ENCODE measurements at places on chromosomes 5 and 9.

GRCh38 chr5:4156889-4157288, 561.3 kb downstream of the IRX1 start:
- no peak for DNase-seq

DNA sequence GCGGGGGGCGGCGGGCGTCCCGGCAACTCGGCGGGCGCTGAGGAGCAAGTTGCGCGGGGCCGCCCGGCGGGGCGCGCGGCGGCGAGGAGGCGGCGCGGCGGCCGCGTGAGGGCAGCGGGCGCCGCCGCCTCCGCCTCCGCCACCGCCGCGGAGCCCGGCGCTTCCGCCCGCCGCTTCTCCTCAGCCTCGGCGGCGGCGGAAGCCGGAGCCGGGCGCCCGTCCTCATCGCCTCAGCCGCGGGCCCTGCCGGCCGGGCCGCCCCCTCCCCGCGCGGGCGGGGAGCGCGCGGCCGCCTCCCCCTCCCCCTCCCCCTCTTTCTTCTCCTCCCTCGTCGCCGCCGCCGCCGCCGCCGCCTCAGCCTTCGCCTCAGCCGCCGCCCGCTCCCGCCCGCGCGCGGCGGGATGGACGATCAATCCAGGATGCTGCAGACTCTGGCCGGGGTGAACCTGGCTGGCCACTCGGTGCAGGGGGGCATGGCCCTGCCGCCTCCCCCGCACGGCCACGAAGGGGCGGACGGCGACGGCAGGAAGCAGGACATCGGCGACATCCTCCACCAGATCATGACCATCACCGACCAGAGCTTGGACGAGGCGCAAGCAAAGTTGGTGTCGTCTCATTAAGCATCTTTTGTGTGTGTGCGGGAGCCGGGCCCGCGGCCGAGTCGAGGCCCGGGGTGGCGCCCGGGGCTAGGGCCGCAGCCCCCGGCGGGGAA, at the start of gene PBX3:
TSS of gene PBX3 (plus strand) at position 321 of the 712 bp plus-strand sequence.
- no peak for DNase-seq

- DNase-seq, result no peak
Observed at GRCh38 chr9:129080298-129080600, 662 bp upstream of the DOLPP1 start.

- DNase-seq, result no peak
Observed at GRCh38 chr5:168295574-168296201, 4.2 kb downstream of the WWC1 start.

DNA sequence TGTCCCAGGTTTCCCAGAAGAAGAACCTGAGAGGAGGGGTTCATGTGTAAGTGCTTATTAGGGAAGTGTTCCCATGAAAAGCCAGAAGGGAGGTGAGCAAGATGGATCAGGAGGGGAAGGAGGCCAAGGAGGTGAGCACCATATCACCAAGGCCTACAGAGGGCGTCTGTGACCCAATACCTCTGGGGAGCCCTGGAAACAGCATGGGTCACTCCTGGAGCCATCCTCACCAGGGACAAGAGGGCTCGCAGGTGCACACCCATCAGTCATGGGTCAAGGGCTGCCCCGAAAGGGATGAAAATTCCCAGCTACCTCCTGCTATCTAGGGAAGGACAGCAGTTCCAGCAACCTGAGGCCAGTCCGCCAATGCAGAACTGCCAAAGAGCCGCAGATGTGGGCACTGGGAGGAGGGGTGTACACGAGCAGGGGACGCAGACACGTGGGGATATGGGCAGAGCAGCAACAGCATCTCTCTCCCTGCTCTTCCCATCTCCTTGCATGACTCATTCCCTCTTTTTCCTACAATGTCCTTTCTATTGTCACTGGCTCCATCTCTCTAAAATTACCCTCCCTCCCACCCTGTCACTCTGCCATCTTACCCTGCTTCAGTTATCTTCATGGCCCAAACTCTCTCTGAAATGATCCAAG, 167.6 kb upstream of the FSTL4 start:
- no peak for DNase-seq

GRCh38 chr5:98368141-98368540, 405.3 kb upstream of the RGMB start:
- no peak for DNase-seq

DNA sequence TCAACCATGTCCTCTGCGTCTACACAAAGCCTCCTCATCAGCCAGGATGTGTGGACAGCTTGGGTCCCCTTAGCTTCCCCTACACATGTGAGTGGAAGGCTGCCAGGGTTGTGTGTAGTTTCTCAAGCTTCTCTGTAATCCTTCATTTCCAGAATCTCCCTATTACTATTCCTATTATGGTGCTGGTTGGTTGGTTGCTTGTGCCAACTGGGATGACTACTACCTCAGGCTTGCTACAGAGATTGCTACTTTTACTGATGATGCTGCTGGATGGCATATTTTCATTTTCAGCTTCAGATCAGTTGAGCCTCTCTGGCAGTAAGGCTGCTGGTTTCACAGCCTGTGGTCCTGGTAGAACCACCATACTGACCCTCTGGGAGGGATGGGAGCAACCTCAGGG, 39.9 kb downstream of the ATG10 start:
- DNase-seq, result no peak

GRCh38 chr5:51396797-51397196, 13.5 kb downstream of the ISL1 start:
- DNase-seq, result no peak

DNA sequence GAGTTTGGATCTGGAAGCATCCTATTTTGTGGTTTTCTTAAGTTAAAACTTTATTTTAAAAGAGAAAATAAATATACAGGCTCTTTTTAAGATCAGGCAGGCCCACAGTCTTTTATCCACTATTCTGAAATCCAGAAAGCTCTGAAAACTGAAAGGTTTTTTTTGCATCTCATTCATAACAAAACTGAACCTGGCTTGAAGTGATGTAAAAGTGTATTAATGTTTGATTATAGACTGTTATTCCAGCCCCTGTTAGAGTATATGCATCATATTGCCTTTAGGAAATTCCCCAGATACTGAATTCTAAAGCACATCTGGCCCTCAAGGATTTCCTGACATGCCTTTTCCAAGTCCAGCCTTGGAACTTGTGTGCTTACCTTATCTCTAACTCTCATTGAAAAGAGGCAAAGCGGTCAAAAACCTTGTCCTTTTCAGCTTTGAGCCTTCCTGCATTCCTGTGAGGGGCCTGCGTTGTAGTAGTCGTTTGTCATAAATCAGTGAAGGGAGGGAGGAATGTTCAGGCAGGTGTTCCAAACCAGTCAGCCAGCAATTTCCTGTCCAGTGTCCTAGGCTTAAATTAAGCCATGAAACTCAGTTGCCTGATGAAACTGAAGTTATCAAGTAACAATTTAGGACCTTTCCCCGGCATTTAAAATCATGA, 110.4 kb downstream of the TLE4 start:
- DNase-seq, result no peak

GRCh38 chr5:122523776-122524175, 211.7 kb downstream of the SNCAIP start:
- DNase-seq, result no peak

DNA sequence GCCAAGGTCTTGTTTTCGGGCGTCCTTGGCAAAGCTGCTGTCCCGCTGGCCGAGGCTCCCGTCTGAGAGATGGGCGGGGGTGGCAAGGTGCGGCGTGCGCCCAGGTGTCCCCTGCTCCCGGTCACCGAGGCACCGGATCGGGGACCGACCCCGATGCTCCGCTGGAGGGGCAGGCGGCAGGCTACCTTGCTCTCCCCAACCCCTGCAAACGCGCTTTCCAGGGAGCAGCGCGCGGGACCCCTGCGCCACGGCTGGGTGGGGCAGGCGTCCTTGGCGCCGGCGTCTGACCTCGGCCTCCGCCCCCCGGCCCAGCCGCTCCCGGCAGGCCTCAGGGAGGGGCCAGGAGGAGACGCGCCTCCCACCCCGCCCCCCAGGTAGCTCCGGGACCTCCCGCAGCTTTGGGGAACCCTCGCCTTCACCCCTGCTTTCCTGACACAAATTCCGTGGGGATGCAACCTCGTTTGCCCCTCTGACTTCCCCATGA, 551 bp downstream of the N4BP3 start:
- no peak for DNase-seq

GRCh38 chr9:27491154-27491553, 32.9 kb upstream of the IFNK start:
- no peak for DNase-seq

DNA sequence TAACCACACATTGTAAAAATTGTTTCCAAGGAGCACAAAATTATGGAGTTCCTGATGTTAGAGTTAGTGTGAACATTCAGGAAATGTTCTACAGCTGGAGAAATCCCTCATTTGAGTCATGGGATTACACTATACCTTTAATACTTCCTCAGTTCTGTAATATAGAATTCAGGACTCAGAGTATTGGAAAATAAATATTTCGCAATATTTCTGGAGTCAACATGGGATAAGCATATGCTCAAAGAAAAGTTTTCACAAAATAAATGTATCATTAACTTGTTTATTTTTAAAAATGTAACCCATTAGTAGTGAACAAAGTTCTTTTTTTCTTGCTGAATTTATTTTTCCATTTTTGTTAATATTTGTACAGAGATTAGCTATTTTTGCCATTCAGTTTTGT, 8.6 kb downstream of the CYLC2 start:
- no peak for DNase-seq

DNA sequence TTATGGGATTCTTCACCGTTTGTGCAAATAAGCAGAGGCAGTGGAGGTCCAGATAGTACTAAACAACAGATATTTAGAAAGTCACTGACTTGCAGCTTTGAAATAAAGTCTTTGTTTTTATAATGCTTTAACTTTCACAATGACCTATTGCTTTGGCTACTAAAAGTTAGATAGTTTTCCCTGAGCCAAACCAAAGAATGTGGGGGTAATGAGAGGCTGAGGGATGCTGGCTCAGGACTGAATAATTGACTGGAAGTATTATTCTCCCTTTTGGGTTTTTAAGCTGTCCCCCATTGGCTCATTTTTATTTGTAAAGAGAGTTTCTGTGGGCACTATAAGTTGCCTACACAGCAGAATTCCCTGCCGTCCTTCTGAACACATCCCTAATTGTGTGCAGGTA, 99.2 kb upstream of the ACTBL2 start:
- no peak for DNase-seq

- DNase-seq, result no peak
Observed at GRCh38 chr9:84699984-84700383, 30.5 kb downstream of the NTRK2 start.

DNA sequence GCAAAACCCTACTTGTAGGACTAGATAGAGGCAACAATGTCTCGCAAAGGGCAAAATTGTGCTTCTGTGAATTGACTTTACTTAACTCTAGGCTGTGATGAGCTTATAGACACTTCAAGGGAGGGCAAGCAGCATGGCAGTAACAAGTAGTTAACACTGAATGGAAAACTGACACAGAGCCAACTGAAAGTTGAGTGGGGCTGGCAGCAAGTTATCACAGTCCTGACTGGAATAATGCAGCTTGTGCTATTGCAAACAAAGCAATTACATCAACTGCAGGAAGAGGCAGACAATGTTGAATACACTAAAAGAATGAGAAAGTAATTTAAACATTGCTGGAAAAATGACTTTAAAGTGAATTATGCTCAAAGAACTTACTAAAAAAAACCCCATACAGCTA, 62.2 kb downstream of the RNF38 start:
- no peak for DNase-seq

DNA sequence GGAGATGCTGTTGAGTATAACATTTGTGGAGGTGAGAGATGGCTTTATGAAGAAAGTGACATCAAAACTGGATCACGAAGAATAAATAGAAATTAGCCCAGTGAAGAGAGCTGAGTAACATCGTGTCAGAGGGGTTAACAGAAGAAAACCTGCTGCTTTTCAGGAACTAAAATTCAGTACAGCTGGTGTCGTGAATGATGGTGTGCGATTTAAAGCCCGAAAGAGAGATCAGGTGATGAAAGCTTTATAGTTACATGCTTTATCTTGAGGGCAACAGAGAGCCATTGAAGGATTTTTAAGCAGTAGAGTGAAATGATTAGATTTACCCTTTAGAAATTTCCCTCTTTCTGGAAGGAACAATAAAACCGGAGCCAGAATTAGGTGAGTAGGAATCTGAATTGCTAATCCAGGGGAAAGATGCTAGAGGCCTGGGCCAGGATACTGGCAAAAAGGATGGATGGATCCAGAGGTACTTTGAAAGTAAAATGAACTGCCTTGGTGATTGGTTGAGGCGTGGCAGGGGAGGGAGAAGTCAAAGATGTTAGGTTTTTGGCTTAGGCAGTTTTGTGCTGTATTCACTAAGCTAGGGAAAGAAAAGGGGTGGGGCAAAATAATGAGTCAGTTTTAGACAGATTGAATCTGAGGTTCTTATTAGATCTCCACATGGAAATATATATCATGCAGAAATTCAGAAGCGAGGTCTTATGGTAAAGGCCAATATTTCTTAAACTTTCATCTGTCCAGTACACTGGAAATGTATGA, 3.4 kb downstream of the LRRC70 start:
- no peak for DNase-seq

DNA sequence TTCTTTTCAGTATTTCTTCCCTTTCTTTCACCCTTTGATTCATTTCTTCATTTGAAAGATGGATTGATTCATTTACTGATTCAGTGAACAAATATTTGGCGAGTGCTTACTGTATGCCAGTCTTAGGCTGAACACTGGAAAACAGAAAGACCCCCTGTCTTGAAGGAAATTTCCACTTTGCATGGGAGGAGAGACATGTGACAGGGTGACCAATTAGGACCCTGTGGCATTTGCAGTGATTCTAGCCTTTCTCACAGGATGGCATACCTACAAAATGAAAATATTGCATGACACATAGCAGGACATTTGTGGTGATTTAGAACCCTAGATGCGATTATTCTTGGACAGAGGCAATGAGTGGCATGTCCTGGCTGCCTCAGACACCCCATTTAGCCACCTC, 407.2 kb upstream of the SGCD start:
- no peak for DNase-seq

- DNase-seq, result no peak
Observed at GRCh38 chr9:12880406-12881015, 105.7 kb downstream of the LURAP1L start.

GRCh38 chr9:95874303-95874988, 1.0 kb upstream of the ERCC6L2 start:
- no peak for DNase-seq

GRCh38 chr9:121499427-121500164, at the start of gene GGTA1:
TSS of gene GGTA1 (minus strand) at chr9:121499844. CDS start at chr9:121467922, 31,922 bp downstream.
- DNase-seq, result no peak

DNA sequence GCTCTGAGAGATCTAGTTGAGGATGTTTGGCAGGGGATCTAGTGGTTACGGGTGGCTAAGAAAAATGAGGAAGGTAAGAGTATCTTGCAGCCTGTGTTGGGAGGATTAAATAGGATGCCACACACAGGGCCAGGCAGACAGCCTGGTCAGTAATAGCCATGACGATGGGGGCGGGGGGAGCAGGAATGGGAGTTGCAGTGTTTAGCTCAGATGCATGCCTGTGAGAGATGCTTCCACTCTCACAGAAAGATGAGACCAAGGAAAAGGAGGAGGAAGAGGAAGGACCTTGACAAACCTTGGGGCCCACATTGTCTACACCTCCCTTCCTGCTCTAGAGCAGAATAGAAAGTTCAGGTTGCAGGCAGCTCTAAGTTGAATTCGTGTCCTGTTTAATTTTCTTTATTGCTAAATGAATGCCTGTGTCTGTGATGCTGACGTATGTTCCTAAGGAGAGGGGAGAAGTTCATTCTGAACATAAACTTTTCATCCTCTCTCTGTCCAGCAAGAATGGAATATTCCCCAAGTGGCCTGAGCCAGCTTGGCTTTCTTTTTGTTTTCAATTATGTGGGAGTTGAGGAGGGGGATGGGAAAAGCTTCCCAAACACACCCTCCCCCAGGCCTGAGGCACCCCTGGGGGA, 28.7 kb downstream of the TGFBI start:
- no peak for DNase-seq
